ENCODE measurements at places on chromosomes 6 and 20.
A peak's percentile ranks its signal among the peaks of the same experiment; 100 is the strongest.

DNA sequence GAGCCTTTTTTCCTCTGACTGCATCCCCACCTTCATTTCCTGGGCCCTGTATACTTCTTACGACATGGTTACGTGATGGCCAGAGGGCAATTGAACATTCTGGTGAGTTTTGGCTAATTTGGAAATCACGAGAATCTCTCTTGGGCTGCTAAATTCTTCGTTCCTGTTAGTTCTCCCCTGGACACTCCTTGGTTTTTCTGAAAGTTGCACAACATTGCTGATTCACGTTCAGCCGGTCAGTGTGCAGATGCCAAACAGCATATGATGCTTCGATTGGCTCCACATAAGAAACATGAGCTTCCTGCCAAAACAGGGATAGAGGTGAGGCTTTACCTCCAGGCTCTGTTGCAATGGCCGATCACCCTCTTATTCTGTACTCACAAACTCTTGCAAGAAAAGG is 119.4 kb upstream of the LY86 start:
- no peak for DNase-seq

GRCh38 chr6:105896052-105896820 is 189.9 kb upstream of the PRDM1 start:
- no peak for DNase-seq

- no peak for DNase-seq
Observed at GRCh38 chr6:114936080-114936479, 593.3 kb upstream of the HS3ST5 start.

DNA sequence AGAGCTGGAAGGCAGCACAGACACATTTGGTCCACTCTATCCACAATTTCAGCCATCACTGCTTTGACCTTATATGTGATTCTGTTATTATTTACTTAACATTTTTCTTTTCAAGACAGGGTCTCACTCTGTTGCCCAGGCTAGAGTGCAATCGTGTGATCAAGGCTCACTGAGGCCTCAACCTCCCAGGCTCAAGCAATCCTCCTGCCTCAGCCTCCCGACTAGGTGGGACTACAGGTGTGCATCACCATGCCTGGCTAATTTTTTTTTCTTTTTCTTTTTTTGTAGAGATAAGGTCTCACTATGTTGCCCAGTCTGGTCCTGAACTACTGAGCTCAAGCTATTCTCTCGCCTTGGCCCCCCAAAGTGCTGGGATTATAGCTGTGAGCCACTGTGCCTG is 40.3 kb downstream of the BCL2L1 start:
- no peak for DNase-seq

DNA sequence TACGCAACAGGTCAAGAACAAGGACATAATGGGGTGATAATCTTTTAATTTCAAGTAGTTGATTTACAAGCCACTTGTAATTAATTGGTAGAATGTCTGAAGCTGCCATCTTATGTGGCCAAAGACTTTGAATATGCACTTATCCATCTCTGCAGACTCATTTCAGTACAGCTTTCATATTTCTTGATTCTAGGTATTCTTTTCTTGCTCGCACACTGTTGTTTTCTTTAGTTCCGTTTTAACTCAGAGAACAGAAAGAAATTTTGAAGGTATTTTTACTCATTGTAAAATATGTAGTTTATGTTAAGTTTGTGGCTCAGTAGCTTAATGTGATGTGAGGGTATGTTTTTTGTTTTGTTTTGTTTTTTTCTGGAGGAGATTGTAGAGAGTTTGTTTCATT is 73.9 kb downstream of the UBR2 start:
- no peak for DNase-seq

DNA sequence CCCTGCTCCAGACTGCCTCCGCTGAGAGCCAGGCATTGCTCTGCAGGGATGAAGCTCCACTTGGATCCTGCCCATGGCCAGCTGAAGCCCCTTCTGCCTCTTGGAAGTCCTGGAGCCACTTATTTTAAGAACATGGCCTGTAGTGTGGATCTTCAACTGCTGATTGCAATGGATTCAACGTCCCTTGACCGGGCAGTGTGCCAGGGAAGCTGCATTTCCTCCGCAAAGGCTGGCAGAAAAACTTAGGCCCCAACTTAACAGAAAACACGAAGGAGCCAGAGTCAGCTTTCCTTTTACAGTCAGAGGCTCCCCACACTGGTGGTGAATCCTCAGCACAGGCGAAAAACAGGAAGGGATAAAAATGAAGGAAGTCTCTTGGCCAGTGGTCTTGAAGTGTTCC is 26.3 kb upstream of the FOXQ1 start:
- DNase-seq = no peak

DNA sequence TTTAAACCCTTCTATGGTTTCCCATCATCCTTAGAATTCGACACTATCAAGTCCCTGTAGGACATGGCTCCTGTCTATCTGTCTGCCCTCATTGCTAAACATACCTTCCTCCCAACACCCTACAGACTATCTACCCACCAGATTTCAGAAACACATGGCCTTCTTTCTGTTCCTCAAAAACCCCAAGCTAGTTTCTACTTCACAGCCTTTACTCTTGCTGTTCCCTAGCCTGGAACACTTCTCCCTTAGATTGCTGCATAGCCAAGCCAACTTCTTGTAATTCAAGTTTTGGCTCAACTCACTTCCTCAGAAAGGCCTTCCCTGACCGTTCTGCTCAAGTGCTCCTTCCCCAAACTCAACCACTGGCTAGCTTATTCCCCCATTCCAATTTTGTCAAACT is 156.2 kb downstream of the BTBD9 start:
- DNase-seq = no peak

DNA sequence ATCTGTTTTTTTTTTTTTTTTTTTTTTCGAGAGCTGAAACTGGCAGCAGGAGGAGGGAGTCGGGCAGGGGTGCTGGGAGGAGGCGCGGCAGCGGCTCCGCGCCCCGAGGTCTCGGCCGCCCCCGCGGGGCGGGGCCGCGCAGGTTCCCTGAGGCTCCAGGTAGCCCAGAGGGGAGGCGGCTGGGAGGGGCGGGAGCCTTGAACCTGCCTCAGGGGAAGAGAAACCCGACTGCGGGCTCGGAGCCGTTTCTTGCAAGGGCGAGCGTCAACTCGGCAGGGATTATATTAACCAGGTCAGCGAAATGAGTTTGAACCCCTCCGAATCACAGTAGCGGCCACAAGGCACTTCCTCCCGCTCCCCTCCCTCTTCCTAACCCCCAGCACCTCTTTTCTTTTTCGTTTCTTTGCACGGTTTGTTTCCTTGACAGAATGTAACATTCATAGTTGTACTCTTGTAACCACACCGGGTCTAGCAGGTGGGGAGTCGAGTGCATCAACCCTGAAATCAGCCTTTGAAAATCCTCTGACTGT is 2.0 kb downstream of the MYB start:
- no peak for DNase-seq

- DNase-seq = no peak
Observed at GRCh38 chr20:12243327-12243726, 325.6 kb downstream of the BTBD3 start.

GRCh38 chr20:651713-652614 is 1.0 kb downstream of the SRXN1 start:
- DNase-seq = no peak

GRCh38 chr6:33857093-33857931 is 53.5 kb upstream of the MLN start:
- DNase-seq = no peak

GRCh38 chr6:132511831-132512220 is 1.1 kb downstream of the STX7 start:
- no peak for DNase-seq

GRCh38 chr6:4355241-4355640 is 219.9 kb upstream of the ECI2 start:
- peak; percentile 80 for DNase-seq
